Prostate gland (tissue), 2 donors: ENCODE measurements at places on chromosomes 6 and 20. TPM values are rescaled to one million over a fixed set of nuclear protein-coding genes. Genes with fewer than 3 reads are reported as not detected.

Gene MLN
- not detected for total RNA-seq

GRCh38 chr6:157364705-157365104 lies 16.3 kb upstream of the ZDHHC14 start:
- no peak for DNase-seq

GRCh38 chr6:39441301-39441700 lies 118.8 kb upstream of the KCNK16 start:
- no peak for DNase-seq

GRCh38 chr6:98839781-98840361 lies 5.5 kb downstream of the POU3F2 start:
- no peak for DNase-seq

GRCh38 chr6:15254070-15254975 lies 8.5 kb downstream of the JARID2 start:
- DNase-seq = no peak

Gene CAPN11
- total RNA-seq = not detected

- peak; percentile 21 for DNase-seq
Observed at GRCh38 chr6:137271245-137272183, 52.3 kb upstream of the IFNGR1 start.

DNA sequence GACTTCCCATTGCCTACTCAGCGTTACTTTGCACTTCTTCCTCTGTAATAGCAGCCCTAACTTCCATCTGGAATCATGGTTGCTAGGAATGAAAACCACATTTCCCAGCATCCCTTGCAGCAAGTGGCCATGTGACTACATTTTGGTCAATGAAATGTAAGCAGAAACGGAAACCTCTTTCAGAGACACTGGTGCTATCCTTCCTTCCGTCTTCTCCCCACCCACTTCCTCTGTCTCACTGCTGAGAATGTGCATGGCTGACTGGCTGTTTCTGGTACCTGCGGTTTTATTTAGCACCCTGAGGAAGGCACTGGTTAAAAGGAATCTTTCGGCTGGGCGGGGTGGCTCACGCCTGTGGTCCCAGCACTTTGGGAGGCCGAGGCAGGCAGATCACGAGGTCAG lies 107.4 kb downstream of the SCML4 start:
- no peak for DNase-seq

GRCh38 chr6:166989427-166990032 lies 9.7 kb upstream of the CEP43 start:
- DNase-seq = no peak

DNA sequence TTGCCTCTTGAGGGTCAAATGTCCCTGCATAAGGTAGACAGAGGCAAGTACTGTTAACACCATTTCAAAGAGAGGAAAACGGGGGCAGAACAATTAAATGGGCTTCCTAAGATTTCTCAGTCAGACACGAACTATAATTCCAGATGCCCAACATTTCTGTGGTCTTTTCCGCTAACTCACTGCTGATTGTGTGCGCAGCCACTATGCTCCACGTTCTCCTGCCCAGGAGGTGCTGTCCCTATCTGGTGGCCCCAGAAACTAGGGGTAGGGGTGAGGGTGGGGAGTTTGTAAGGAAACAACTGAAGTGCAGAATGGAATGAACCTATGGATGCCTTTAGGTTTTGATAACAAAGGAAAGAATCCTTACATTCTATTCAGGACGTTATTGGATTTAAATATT lies 86.1 kb upstream of the BACH2 start:
- DNase-seq = no peak

DNA sequence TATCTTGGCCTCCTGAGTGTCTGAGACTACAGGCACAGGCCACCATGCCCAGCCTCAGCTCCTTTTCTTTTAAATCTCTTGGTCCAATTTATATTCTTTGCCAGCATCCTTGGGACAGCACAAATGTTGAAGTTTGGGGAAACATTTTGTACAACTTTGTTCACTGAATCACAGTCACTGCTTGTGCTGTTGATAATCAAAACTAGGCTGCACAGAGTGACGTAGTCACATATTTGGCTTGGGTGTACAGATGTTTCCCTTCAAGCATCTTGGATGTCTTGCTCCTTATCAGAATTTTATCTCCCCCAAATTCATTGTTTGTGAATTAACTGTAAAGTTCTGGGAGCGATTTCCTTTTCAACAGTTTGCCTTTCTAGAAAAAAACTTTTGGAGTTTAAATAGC lies 17.9 kb downstream of the CARMIL1 start:
- no peak for DNase-seq

DNA sequence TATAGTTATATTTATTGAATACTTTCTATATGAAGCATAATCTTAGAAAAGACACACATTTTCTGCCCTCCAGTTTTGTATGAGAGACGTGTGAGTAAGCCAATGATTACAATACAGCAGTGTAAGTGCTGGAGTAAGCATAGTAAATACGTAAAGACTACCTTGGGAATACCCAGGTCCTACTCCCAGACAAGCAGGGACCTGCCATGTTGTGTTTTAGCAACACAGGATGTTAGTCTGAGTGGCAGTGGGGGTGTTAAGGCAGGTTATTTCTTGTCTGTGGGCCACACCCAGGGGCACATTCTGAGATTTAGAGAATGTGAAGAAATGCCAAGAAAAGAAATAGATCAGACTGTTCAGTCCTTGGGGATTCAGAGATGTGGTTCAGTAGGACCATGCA lies 34.3 kb upstream of the RNF144B start:
- DNase-seq = peak; percentile 78

Gene FAM184A
- 7.6 TPM for total RNA-seq

Gene OR14J1
- 0.40 TPM for total RNA-seq

Gene BPI
- total RNA-seq = 4.5 TPM

GRCh38 chr6:20056350-20056992 lies 155.8 kb downstream of the MBOAT1 start:
- DNase-seq = no peak

- peak; percentile 56 for DNase-seq
Observed at GRCh38 chr6:106512048-106512967, 117.0 kb downstream of the RTN4IP1 start.

GRCh38 chr20:57317789-57318371 lies 11.7 kb upstream of the SPO11 start:
- DNase-seq = no peak

Gene GPRC6A
- total RNA-seq = not detected

- no peak for DNase-seq
Observed at GRCh38 chr6:104182811-104183210, 676.9 kb downstream of the HACE1 start.

Gene OXT
- total RNA-seq = not detected

Gene HDGFL1
- total RNA-seq = not detected

- no peak for DNase-seq
Observed at GRCh38 chr6:90849686-90850085, 262.8 kb upstream of the MAP3K7 start.

- peak; percentile 10 for DNase-seq
Observed at GRCh38 chr6:32459781-32460424, 20.2 kb downstream of the HLA-DRA start.

Gene B3GAT2
- total RNA-seq = 0.91 TPM

Gene TP53TG5
- total RNA-seq = not detected

- no peak for DNase-seq
Observed at GRCh38 chr20:38836991-38837390, 31.5 kb downstream of the PPP1R16B start.

- no peak for DNase-seq
Observed at GRCh38 chr6:52502306-52503029, 74.4 kb downstream of the TRAM2 start.

- DNase-seq = no peak
Observed at GRCh38 chr20:57708694-57709673, 831 bp downstream of the PMEPA1 start.

Gene CST4
- 7.9 TPM for total RNA-seq

- no peak for DNase-seq
Observed at GRCh38 chr6:170238741-170239565, 51.9 kb downstream of the DLL1 start.

Gene PPP1R11
- total RNA-seq = 59.3 TPM

- no peak for DNase-seq
Observed at GRCh38 chr6:14930366-14930989, 315.4 kb upstream of the JARID2 start.

DNA sequence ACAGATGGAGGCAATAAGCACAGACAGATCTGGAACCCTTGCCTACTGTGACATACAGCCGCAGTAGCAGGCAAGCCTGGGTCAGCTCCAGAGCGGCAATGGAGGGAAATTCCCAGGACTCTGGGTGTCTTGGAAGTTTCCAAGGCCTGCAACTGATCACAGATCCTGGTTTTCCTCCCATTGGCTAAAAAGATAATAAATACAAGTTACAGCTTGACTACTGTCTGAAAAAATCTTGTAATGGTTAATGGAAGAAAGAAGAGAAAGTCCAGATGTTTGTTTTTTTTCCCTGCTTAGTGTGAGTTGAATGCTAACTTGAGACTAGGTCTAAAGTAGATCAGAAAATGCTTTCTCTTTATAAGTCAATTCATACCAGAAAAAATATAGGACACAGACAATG lies 307.6 kb downstream of the ALDH8A1 start:
- no peak for DNase-seq

DNA sequence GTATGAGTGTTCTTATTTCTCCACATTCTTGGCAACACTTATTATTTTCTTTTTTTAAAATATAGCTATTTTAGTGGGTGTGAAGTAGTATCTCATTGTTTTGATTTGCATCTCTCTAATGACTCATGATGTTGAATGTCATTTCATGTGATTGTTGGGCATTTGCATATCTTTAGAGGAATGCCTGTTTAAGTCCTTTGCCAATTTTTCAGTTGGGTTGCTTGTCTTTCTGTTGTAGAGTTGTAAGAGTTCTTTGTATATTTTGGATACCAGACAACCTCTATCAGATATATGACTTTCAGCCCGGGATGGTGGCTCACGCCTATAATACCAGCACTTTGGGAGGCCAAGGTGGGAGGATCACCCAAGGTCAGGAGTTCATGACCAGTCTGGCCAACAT lies 5.1 kb upstream of the POPDC3 start:
- DNase-seq = no peak

- no peak for DNase-seq
Observed at GRCh38 chr20:40805592-40805991, 116.6 kb upstream of the MAFB start.

Gene FUT9
- total RNA-seq = 1.2 TPM

- no peak for DNase-seq
Observed at GRCh38 chr6:30047220-30047619, 13.8 kb upstream of the POLR1H start.

- no peak for DNase-seq
Observed at GRCh38 chr6:14728396-14729024, 517.4 kb upstream of the JARID2 start.

- no peak for DNase-seq
Observed at GRCh38 chr6:108667993-108668392, 107.3 kb downstream of the FOXO3 start.

DNA sequence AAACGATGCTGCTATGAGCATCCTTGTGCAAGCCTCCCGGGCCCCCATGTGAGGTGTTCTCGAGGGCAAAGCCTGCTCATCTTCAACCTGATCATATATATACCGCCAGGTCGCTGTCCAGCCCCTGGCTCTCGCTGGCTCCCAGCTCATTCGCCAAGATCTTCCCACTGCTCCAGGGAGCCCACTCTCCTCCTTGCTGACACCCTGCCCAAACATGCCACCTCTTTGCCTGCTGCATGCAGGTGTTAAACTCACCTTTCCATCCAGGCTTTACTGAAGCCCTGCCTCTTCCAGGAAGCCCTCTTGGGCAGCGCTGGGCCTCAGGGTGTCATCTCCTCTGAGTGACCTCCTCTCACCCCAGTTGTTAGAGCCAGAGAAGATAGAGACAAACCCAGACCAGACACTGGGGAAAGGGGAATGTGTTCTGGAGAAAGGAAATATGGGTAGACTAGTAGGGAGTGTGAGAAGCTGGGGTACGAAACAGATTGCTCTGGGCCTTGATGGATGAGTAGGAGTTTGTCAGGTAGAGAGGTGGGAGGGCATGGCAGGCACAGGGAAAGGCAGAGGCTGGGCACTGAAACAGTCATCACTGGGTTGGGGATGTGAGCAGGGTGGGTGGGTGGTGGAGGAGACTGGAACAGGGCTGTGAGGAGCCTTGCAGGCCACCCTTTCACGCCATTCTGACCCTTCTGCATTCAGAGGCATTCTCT lies 1.2 kb upstream of the DLGAP4 start:
- DNase-seq = no peak

- DNase-seq = no peak
Observed at GRCh38 chr20:32159766-32160221, 47.7 kb downstream of the PLAGL2 start.

Gene FLOT1
- total RNA-seq = 133 TPM

GRCh38 chr6:16956361-16956760 lies 145.5 kb upstream of the STMND1 start:
- DNase-seq = no peak

Gene CRISP2
- total RNA-seq = 22.7 TPM

Gene MAFB
- 34.0 TPM for total RNA-seq

GRCh38 chr6:56187686-56188085 lies 59.7 kb downstream of the COL21A1 start:
- no peak for DNase-seq

DNA sequence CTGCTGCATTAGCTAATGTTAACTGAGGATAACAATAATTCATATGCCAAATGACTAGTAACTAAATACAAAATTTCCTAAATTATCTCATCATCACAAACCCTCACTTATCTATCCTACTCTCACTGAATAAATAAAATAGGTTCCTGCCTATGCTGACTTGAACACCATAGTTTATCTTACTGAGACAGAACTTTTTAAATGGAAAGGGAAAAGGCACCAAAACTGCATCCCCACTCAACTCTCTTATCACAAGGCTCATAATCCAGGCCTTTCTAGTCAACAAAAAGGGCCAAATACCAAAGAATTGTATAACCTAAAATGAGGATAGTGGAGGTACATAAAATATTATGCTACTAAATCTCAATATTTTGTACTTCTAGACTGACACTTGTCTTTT lies 23.1 kb downstream of the OSTM1 start:
- no peak for DNase-seq

Gene MAP3K5
- 65.7 TPM for total RNA-seq

GRCh38 chr6:168155821-168156741 lies 77.1 kb upstream of the FRMD1 start:
- no peak for DNase-seq

Gene SRPK1
- 59.4 TPM for total RNA-seq

DNA sequence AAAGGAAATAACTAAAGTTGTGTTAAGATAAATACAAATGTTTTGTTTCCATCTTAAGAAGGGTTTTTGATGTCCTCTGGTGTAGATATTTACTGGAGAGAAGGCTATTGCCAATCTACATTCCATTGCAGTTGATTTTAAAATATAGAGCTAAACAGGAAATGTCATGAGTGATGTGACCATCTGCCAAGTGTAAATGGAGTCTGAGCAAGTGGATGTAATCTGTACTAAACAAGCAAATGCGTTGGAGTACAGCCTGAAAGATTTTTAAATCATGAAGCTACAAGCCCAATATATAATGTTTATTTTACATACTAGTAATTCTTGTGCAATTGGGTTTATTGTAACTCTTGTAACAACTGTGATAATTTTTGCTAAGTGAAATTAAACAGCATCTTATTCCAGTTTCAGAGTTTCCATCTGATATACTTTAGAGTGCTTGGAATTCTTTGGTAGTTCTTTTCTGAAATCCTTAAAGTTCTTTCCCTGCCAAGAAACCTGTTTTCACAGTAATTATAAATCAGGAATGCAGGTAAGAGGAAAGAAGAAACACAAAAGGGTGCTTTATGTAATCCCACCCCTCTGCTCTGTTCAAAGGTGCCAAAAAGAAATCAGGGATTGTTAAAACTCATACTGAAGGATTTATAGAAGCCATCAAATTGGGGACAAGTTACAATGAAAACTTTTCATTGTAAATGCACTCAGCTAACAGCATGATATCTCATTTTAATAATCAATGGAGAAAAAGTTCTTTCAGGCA lies 47.2 kb upstream of the FLRT3 start:
- no peak for DNase-seq

GRCh38 chr6:63440057-63440456 lies 120.3 kb upstream of the LGSN start:
- no peak for DNase-seq
